ENCODE measurements at places on chromosomes 2 and 18.
A peak's percentile ranks its signal among the peaks of the same experiment; 100 is the strongest.

DNA sequence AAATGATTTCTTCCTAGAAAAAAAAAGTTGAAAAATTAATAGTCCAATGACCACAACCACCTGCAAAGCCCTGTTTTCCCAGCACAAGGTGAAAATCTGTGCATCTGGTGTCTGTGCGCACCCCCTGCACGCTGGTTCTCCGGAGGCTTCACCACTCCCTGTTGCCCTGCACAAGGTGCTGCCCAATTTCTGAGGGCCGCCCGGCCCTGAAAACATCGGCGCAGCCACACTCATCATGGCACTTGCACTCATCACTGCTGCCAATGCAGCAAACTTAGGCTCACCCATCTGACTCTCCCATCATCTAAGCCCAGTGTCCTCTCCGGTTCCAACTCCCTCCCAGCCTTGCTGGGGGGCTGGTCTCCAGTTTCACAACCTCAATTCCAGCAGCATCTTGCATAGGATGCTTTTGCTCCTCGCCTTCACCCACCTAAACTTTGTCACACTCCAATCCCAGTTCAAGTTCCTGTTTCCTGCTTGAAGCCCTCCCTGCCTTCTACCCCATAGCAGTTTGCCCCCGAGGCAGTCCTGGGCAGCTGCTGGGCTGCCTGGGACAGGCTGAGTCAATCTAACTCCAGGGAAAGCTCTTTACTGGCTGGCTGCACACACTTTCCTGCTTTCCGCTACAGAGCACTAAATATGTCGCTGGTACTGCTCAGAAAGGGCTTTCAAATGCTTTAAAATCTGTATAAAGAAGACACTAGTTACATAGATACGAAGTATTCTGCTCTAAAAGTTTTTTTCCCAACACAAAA, 522.5 kb upstream of the ID2 start:
- no peak for DNase-seq

DNA sequence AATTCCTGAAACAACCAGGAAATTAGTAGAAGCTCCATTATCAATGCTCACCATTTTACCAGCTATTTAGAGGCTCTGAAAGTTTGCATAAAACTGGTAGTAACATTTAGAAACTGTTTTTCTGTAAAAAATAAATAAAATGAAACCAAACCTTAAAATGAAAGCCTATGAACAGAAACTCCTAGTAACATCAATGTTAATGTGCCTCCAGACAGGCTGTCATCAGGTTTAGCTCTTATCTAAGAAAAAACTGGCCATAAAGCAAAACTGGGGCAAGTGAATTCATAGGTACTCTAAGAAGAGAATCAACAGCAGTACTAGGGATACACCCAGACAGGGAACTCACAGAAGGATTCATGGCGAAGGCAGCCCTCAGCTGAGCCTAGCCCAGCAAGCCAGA, 8.0 kb downstream of the E2F6 start:
- DNase-seq = no peak

DNA sequence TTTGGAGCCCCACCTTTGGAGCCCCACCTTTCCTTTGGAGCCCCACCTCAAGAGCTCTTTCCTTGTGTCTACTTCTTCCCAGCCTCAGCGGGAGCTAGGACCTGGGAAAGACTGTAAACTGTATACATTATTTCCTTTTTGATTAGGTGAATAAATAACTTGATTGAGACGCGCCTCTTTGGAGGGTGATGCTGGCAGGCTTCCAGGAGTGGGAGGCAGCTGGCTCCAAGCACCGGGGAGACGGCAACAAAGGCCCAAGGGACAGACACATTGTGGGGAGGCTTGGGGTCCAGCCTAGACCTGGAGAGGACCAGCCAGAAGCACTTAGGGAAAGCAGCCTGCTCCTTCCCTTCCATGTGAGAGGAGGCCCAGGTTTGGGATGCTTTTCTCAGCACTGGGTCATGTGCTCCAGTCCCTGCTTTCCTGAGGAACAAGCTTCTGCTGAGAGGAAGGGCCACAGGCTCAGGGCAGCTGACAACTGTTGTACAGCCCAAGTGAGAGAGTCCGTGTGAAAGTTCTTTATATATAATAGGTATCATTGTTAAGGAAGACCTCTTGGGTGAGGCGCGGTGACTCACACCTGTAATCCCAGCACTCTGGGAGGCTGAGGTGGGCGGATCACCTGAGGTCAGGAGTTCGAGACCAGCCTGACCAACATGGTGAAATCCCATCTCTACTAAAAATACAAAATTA, 297.2 kb upstream of the SLC14A2 start:
- no peak for DNase-seq

- no peak for DNase-seq
Observed at GRCh38 chr2:74036450-74037195, 51.9 kb downstream of the TET3 start.

GRCh38 chr2:240831594-240832204, 11.7 kb upstream of the KIF1A start:
- no peak for DNase-seq

- DNase-seq = no peak
Observed at GRCh38 chr2:224036731-224037361, 2.2 kb downstream of the SERPINE2 start.

DNA sequence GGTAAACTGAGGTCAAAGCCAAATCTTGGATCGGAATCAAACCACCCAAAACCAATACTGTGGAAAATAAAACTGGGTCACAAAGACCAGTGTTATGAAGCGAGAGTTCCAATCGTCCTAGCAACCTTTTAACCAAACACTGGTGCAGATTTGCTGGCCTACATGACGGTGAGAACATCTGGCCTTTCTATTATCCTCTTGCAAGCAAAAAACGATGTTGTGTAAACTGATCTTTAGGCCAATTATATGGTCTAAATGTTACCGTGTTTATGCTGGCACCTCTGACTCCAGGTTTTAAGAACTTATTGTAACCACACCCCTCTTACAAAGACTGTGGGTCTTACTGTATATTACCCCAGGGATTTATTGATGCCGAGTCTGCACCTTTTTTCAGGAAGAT, 145.9 kb downstream of the GFPT1 start:
- DNase-seq = no peak

- no peak for DNase-seq
Observed at GRCh38 chr2:228268756-228269155, 87.3 kb upstream of the SPHKAP start.

DNA sequence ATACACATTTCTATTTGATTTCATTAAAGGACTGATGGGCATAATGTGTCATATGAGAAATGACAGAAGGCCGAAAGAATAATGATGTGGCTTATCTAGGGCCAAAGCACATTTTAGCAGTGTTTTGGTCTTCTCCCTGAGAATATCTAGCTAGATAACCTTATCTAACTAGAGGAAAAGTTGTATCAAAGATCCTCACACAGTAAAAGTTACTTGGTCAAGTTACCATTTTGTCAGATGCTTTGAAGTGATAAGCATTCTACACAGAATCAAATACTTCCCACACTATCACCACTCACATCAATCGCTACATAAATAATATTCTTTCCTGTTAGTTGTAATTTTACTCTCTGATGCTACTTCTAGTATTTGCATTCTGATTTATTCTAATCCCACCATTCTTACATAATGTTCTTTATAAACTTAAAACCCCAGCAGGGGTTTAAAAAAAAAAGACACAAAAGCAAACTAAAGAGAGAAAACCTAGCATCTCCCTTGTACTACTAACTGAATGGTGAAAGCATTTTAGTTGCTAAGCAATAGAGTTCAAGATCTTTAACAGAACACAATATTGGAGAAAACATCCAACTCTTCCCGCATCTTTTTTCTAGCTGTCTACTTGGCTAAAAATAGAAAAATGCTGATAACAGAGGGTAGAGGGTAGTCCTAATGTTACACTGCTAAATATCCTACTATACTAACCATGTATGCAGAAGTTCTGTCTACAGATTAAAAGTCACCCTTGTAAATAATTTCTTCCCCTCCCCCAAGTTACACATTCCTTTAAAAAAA, 8.0 kb downstream of the XPO1 start:
- no peak for DNase-seq

DNA sequence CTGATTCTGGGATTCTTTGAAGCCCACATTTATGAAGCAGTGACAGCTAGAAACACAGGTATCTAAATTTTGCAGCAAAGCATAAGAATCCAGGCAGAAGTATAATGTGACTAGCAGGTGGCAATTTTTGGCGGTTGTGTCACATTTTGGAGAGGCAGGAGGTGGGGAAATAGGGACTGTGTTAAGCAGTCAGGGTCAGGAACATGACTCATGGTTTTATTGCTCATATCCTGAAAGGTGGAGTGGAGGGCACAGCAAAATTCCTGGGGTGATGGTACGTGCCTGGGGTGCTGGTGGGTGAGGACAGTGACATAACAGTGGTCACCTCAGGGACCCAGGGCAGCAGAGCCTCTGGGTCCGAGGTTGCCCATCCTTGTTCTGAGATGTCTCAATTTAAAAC, 63.5 kb upstream of the TTN start:
- DNase-seq = no peak

GRCh38 chr18:21362831-21363230, 120.8 kb downstream of the GREB1L start:
- DNase-seq = peak; percentile 36

Measured in SK-N-DZ (cell line).